ENCODE measurements at places on chromosomes 1 and 21.

GRCh38 chr1:204142032-204142974, 9.5 kb downstream of the ETNK2 start:
- DNase-seq, result no peak

DNA sequence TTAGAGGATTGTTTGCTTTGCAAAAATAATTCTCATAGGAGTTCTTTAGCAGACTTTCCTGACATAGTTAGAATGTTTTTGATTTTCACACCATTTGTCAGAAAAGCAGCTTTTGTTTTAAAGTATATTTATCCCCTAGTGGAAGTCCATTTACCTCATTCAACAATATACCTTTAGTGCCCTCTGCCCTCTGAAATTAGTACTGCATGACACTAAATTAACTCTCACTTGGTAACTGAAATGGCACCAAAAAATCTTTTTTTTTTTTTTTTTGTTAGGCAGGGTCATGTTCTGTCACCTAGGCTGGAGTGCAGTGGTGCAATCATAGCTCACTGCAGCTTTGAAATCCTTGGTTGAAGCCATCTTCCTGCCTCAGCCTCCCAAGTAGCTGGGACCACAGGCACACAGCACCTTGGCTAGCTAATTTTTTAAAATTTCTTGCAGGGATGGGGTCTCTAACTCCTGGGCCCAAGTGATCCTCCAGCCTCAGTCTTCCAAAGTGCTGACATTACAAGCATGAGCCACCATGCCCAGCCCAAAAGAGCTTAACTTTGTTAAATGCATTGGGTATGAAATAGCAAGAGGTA, 13.6 kb downstream of the LRRC42 start:
- DNase-seq, result no peak

DNA sequence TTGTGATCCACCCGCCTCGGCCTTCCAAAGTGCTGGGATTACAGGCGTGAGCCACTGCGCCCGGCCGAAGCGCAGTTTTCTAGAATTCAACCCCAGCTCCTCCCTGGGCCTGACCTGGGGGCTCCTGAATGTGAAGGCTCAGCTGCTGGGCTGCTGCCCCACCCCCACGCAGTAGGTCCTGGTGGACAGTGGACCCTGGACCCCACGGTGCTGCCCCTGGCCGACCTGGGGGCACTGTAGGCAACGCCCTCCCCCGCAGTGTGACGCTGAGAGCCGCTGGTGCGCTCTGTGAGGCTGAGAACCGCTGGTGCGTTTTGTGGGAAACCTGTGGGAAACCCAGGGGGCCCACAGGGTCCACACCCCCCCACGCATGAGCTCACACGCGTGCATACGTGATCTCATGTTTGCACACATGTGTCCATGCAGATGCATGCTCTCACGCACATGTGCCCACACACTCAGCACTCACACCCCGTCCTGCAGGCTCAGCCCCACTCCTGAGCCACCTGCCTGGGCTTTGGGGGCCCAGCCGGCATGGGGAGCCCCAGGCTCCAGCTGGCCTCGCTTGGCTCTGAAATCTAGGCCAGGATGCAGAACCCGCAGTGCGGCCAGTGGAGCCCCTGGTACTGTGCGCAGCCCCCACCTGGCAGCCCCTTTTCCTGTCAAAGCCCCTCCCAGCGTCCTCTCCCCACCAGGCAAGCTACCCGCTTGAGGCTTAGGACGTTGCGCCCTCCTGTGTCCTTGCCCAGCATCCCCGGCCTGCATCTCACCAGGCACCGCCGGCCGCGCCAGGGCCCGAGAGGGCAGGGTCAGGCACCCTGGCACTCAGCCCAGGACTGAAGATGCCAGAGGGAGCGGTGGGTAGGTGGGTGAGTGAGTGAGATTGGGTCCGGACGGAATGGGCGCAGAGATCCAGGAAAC, 67.7 kb downstream of the COL18A1 start:
- DNase-seq, result no peak

DNA sequence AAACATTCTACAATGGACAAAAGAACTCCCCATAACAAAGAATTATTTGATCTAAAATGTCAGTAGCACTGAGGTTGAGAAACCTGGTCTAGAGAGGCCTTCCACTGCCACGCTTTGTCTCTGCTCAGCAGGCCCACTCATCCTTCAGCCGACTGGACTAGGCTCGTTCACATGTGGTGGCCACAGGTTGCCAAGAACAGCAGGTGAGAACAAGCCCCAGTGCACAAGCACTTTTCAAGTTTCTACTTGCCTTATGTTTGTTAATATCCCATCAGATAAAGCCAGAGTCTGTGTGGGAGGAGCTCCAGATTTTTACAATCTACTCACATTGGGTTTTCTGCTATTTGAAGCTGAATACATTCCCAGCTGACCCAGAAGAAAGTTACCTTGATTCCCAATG, 9.1 kb upstream of the EFHD2 start:
- no peak for DNase-seq

- DNase-seq, result peak; percentile 29
Observed at GRCh38 chr1:77671836-77672235, 10.6 kb downstream of the ZZZ3 start.

DNA sequence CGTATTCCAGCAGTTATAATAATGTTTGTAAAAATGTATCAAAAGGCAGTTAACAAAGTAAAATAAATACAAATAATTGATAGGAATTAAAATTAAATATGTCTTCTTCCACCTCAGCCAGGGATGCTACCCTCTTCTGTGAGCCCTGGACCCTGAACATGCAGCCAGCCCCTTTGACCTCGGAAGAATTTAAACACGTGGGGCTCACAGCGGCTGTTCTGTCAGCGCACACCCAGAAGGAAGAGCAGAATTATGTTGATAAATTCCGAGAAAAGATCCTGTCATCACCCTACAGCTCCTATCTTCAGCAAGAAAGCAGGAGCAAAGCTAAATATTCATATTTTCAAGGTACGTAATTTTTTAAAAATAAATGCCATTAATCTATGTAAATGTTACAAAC, 26.5 kb downstream of the UTS2 start:
- DNase-seq, result no peak

GRCh38 chr1:216181590-216181989, 241.7 kb downstream of the USH2A start:
- DNase-seq, result no peak

GRCh38 chr1:193190096-193190744, 3.8 kb upstream of the B3GALT2 start:
- DNase-seq, result peak; percentile 27

DNA sequence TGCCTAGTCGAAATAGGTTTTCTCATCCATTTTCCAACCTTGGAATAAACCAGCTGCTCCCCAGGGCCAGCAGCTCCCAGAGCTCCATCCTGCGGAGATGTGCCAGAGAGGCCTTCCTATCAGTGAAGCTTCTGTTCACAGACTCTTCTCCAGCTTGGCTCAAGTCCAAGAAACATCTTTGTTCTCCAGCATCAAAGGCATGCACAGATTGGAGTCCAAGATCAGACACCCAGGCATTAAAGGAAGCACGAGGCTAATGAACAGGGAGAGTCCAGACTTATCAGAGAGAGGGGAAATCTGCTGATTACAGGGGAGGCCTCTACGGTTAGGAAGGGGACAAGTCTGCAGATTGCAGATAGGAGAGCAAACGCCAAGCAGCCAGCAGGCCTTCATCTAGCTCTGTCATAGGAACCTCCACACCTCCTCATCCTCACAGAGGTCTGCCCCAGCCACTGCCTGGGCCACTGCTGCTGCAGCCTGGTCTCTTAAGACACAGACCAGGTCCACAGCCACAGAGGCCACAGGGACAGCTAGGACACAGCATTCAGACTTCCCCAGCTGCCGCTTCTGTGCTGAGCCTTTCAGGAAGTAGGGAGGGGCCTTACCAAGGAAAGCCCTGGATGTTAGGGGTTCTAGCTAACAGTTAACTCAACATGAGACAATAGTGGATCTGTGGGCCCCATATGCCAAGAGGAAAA, 3.4 kb downstream of the PRR9 start:
- DNase-seq, result no peak

GRCh38 chr21:34965200-34966174, 83.6 kb downstream of the RUNX1 start:
- DNase-seq, result peak; percentile 51

GRCh38 chr21:36064085-36064460, 3.7 kb upstream of the SETD4 start:
- no peak for DNase-seq

DNA sequence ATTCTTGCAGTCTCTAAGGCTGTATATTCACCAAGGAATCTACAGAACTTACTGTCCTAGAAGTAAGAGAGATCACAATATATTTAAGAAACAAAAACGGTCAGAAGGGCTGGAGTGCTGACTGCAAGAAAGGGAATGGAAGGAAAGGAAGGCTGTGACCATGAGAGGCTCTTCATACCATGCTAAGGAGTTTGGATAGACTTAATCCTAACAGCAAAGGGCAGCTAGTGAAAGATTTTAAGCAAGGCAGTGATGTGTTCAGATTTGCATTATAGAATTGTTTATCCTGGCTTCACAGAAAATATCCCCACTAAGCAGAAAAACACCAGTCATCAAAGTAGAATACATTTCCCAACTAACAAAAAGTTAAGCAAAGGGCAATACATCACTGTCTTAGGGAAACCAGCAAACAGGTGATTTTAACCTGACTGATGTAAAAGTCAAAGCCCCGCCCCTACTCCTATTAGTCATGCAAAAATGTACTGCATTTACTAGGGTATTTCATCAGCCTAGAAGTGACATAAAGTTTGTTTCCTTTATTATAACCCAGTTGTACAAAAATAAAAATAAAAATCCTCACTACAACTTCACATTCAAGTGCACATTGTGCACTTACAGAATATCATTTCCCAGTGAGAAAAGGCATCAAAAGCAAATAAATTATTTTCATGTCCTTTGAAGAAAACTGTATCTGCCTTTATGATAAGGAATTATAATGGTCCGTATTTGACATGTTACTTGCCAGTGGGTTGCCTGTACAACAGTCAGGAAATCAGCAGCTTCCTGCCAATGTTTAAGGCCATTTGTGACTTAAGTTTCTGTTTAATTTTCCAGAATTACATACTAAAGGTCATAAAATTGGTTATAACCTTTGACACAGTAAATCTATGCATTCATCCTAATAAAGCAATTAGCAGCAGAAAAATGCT, 17.2 kb downstream of the JAK1 start:
- no peak for DNase-seq

- DNase-seq, result no peak
Observed at GRCh38 chr1:190066011-190066410, 411.7 kb downstream of the BRINP3 start.

GRCh38 chr1:26991310-26992116, 2.0 kb upstream of the TRNP1 start:
- peak; percentile 37 for DNase-seq

GRCh38 chr1:159825564-159825963, 1.1 kb upstream of the SLAMF8 start:
- no peak for DNase-seq

DNA sequence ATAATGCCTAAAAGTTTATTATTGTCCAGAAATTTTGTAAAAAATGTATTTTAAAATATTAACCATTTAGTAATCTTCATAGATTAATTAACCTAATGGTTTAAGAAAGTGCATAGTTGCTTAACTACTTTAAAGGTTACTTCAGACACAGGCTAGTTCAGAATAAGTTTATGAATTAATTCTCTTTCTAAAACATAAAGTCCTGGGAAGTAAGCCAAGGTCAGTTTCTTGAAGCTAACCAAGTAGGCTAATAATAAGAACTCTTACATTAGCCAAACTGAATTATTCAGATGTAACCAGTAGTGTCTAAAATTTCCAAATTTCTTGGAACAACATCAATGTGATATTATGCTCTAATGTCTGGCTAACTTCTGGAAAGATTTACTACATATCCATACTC, 790.4 kb downstream of the NCAM2 start:
- no peak for DNase-seq

- no peak for DNase-seq
Observed at GRCh38 chr1:195948123-195948895, 659.9 kb downstream of the KCNT2 start.

GRCh38 chr1:172733815-172734214, 74.9 kb downstream of the FASLG start:
- DNase-seq, result no peak
